Omental fat pad (tissue), 4 donors: ENCODE measurements at places on chromosomes 7 and 10.

DNA sequence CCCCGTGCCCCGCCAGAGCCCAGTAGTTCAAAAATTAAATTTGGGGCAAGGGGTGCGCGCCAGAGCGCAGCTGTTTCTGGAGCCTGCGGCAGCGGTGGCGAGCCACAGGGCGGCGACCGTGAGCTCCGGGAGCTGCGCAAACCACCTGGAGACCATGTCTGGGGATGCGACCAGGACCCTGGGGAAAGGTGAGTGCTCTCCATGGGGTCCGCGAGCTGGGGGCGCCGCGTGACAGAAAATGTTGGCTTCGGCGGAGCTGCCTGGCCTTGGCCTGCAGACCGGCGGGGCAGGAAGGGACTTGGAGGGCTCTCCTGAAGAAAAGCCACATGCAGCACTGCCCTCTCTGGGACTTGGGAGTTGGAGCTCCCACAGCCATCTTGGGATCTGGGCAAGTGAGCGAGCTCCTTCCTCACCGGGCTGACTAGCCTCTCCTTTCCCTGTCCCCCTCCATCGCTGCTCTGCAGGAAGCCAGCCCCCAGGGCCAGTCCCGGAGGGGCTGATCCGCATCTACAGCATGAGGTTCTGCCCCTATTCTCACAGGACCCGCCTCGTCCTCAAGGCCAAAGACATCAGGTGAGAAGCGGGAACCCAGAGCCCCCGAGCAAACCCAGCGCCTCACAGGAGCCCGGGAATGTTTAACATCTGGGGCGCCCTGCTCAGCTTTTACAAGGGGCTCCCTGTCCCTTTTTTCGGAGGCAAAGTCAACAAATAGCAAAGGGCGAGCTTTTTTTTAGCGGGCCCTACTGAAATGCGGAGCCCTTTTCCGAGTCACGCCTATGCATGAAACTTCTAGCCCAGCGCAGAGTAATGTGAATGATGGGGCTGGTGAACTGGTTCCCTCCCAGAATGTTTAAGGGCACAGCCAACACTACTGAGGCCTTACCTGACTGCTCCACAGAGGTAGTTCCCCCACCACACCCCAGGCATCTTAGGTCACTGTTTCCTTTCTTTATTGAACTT is 6.1 kb downstream of the GSTO2 start:
- no peak for DNase-seq

DNA sequence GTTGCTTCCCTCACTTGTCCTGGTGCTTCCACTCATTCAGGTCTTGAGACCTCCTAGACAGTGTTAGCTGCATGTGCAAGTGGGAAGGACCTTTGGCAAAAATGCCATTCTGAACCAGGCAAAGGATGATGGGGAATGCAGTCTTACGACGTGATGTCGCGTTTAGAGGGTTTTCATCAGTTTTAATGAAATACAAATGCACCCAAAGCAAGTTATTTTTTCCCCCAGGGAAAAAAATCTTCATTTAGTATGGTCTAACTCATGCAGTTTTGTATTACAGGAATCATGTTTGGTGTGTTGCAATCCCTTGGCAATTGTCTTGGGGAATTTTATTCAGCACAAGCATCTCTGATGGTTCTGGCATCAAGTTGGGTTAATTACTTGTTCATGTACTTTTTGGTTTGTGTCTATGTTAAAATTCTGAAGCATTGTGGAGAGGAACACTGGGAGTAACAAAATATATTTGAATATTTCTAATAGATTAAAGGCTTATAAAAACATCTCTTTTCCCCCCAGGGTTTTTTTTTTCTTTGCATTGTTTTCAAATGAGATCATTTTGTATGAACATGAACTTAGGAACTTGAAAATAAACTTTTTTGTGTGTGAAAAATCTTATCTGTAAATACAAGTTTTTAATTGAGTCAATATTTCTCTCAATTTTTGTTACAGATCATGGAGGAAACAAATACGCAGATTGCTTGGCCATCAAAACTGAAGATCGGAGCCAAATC is 188.9 kb downstream of the BICC1 start:
- DNase-seq, result no peak

GRCh38 chr7:87129848-87130247 is 22.4 kb upstream of the DMTF1 start:
- DNase-seq, result no peak

DNA sequence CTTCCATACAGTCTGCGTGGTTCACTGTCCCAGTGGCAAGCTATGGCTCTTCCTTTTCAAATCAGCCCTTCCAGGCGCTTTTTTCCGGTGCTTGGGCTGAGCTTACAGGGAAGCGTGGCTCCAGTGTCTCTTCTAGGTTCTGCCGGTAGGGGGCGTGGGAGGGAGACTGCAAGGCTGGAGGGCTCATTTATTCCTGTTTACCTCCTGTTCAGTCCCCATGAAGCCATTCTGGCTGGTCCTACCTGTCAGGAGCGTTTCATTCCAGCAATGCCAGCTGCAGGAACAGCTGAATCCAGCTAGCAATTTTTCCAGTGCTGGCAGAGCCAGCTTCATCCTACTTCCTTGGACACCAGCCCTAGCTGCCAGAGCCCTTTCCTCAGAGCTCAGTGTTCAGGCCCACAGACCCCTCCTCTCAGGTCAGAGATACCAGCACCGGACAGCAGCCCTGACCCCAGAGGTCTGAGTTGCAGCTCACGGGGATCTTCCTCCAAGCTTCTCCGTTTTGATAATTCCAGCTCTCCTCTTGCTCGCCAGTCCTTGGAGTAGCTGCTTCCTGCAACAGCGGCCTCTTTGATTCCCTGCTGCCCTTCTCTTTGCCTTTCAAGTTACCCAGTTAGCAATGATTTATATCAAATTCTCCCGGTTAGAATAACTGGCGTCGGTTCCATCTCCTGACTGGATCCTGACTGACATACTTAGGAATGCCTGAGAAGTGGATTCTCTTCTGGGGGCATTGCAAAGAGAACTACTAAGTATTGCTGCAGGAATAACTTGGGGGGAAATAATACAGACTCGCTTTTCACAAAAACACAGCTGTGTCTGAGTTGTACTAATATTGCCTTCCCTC is 129.8 kb downstream of the FRMD4A start:
- DNase-seq, result no peak

- no peak for DNase-seq
These were observed 160.7 kb downstream of the MAD1L1 start for GRCh38 chr7:2072042-2072441.

- no peak for DNase-seq
These were observed 180.6 kb downstream of the CYP26A1 start for GRCh38 chr10:93254180-93254853.

GRCh38 chr7:25812086-25812850 is 339.7 kb upstream of the NFE2L3 start:
- DNase-seq, result no peak

DNA sequence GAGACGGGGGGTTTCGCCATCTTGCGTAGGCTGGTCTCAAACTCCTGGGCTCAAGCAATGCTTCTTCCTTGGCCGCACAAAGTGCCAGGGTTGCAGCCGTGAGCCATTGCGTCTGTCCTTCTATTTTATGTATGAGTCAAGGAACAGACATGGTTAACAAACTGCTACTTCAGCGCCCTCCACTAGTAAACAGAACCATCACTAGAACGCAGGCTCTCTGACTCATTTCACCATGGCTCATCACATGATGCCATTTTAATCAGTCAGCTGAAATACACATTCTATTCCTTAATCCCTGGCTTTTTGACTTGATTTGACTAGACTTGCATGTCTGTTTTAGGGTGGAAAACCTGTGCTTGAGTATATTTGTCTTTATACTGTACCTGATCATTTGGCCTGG is 41.3 kb downstream of the CELF2 start:
- no peak for DNase-seq

GRCh38 chr7:8389593-8390261 is 43.7 kb upstream of the NXPH1 start:
- no peak for DNase-seq

DNA sequence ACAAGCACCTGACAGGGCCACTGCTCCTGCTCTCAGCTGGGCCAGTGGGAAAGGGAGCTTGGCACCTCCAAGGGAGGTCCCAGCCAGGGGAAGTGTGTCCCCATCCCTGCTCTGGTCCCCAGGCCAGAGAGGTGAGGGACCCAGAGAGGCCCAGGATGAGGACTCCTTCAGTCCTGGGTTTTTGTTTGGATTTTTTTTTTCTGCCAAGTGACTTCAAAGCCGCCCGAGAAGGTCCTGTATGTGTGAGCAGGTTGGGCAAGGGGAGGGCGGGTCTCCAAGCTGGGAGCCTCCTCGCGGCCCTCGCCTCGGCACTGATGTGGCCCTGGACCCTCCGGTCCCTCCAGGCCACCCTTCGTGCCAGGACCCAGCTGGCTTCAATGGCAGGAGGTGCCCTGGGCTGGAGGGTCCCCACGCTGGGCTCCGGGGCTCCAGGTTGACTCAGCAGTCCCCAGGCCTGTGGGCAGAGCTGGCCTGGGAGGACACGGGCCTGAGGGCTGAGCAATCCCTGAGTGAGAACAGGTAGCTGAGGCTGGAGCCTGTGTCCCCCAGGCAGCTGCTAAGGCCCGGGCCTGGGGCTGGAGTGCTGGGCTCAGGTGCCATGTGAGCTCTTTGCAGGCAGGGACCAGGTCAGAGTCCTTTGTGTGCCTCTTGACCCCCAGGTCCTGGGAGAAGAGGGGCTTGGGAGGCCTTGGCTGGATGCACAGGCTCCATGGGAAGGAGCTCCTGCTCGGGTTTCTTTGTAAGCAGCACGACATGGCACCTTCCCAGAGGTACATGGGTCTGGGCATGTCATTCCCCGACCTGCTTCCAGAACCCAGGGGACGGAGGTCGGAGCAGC is 140.6 kb downstream of the FAM53B start:
- no peak for DNase-seq

GRCh38 chr10:79116801-79117723 is 48.3 kb downstream of the ZMIZ1 start:
- DNase-seq, result no peak
